Glomerular endothelial cell (primary cell): ENCODE measurements at places on chromosomes 1 and 21. TPM values are rescaled to one million over a fixed set of nuclear protein-coding genes. Genes with fewer than 3 reads are reported as not detected.

GRCh38 chr1:3443807-3444206 lies 10.7 kb upstream of the ARHGEF16 start:
- DNase-seq, result no peak

GRCh38 chr1:166159656-166160055 lies 7.1 kb downstream of the FAM78B start:
- DNase-seq, result no peak

DNA sequence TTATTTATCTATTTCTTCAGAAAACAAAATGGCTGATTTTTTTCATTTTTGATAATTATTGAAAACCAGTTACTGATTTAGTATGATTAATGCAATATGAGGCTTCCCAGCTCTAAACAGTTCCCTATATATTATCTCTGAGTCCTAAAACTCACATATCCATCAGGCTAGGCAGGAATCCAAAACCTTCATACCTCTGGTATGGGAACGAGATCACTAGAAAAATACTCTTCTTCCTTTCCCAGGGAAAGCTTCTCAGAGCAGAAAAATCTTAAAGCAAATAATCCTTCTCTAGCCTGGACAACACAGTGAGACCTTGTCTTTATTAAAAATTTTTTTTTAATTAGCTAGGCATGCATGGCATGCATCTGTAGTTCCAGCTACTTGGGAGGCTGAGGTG lies 42.5 kb downstream of the KDM5B start:
- DNase-seq, result no peak

YBEY gene
- 12.4 and 16.9 TPM in 2 replicates for total RNA-seq

CDK18 gene
- total RNA-seq, result 0.18 and 9.7 TPM in 2 replicates

LAD1 gene
- total RNA-seq, result 1.1 TPM in 2 replicates

DNA sequence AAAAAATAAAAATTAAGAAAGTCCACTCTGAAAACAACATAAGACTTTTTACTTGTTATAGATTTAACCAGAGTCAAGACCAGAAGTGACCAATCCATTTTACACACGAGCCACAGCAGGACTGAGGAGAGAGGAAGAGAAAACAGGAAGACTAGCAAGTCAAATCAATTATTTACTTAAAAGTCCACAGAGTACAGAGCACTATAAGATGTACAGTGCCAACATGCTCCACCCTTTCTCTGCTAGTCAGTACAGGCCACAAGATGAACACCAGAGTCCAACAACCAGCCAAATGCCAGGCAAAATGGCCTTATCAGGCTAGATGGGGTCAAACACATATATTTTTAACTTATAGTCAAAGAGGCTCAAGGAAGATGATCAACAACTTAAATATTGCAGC lies 19.5 kb downstream of the LUZP1 start:
- no peak for DNase-seq
